ENCODE measurements at places on chromosomes 6 and 20.

DNA sequence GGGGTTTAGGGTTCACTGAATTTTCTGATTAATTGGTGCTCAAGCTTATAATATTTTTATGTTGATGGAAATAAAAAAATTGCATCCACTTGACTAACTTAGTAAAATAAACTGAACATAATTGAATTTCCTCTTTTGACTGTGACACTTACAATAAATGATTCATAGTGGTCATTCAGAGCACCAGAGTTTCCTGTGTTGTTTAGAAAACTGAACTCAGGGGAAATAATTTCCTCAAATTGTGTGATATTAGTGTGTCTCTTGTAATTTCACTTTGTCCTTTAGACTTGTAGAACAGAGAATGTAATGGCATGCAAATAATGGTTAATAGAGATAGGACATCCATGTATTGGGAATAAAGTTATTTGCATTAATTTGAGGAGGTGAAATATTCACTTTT is 319.7 kb upstream of the MAN1A1 start:
- DNase-seq: no peak

DNA sequence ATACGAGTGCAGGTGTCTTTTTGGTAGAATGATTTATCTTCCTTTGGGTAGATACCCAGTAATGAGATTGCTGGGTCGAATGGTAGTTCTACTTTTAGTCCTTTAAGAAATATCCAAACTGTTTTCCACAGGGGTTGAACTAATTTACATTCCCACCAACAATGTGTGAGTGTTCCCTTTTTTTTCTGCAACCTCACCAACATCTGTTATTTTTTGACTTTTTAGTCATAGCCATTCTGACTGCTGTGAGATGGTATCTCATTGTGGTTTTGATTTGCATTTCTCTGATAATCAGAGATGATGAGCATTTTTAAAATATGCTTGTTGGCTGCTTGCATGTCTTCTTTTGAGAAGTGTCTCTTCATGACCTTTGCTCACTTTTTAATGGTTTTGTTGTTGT is 1.9 kb upstream of the ZNF831 start:
- no peak for DNase-seq

DNA sequence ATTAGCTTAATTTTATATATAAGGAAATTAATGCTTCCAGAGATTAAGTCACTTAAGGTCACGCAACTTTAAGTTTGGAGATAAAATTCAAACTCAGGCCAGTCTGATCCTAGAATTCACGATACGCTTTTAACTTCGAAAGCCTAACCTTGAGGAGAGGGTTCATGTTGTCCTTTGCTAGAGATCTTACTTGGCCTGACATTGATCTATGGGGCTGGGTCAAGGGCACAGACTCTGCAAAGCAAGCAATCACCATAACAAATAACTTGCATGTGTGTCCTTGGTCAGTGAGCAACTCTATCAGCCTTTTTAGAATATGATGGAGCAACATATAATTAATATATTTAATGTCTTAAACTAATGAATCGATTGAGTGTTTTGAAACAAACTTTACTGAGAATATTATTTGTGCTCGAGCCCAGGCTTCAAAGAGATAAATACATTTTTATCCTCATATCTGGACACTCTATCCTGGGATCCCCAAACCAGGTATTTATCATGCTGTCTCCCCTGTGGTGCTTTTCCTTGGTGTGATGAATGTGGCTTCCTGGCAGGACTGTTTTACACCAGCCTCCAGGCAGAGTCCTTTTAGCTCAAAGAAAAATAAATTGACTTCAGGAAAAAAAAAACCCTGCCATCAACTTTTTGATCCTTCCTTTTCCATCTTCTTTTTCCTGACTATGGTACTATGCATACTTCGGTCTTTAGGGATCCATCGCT is 29.1 kb downstream of the RPS12 start:
- DNase-seq: no peak

DNA sequence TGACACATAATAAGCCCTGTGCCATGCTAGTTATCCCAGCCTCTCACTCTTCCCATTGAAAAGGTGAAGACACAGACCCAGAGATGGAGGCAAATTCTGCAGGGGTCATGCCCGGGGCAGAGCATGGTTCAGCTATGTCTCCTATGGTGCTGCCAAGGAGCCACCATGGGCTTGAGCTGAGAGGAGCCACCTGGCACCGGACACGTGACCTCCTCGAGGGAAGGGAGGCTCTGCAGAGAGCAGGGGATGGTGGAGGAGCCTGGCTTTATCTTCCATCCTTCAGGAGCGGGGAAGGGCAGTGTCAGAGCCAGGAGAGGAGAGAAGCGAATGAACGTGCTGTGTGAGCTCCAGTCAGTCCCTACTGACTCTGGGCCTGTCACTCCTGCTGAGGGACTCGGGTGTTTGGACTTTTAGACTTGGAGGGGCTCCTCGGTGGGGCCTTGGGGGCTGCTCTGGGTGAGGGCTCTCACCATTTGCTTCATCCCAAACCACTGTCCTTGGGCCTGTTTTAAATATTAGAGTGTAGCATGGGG is 11.1 kb upstream of the CCN5 start:
- DNase-seq: no peak

- no peak for DNase-seq
Measured at GRCh38 chr6:106286746-106287145, 38.8 kb downstream of the ATG5 start.

- no peak for DNase-seq
Measured at GRCh38 chr20:58765780-58766179, 73.2 kb downstream of the NPEPL1 start.

DNA sequence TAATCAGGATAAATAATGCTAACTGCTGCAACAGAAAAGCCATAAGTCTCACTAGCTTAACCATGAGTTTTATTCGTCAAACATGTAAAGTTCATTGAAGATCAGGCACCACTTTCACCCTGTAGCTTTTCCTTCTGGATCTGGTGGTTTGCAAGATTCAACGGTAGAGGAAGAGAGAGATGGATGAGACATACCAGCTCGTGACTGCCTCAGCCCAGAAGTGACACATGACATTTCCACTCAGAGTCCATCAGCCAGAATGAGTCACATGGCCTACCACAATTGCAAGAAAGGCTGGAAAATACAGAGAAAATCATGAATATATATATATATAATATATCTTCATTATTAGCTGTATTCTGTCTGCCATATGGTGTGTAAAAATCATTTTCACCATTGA is 29.0 kb downstream of the SPTLC3 start:
- no peak for DNase-seq

DNA sequence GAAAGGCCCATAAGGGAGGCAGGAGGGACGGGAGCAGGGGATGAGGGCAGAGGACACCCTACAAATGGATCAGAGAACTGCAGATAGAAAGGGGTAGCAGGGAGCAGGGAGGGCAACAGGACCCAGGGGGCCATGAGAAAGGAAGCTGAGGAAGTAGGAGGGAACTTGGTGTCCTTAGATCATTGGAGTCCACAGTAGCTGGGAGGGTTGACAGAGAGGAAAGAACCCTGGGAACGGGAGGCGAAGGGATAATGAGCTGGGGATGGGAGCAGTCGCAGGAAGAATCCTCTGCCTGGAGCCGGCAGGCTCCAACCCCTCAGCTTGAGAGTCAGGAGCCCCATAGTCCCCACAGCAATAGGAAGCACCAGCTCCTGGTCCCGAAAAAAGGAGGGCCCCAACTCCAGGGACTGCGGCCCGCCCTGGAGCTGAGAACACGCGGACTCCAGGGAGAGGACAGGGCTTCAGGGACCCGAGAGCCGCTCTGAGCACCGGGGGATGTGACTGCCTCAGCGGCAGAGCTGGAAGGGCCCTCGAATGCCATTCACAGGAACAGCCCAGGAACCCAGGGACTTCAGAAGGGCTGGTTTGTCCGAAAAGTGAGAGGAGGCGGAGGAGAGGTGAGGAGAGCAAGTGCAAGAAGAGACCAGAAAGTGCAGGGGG is 32.7 kb downstream of the HLA-A start:
- no peak for DNase-seq

DNA sequence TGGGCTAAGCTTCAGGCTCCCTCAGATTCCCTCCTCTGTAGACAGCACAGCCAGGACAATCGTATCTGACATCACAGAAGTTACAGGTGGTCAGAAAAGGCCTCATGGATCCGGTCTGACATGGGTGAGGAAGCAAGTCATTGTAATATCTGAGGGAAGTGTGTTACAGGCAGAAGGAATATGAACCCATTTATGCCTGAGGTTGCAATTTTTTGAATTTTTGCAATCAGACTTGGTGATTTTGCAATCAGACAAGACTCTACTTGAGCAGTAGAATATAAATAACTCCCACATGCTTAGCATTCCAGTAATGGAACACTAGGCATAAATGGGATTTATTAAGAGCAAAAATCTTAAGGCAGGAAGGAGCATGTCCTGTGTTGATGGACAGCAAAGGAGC is 52.1 kb downstream of the CBLN4 start:
- DNase-seq: no peak

- no peak for DNase-seq
Measured at GRCh38 chr6:16921399-16922110, 160.3 kb upstream of the ATXN1 start.

DNA sequence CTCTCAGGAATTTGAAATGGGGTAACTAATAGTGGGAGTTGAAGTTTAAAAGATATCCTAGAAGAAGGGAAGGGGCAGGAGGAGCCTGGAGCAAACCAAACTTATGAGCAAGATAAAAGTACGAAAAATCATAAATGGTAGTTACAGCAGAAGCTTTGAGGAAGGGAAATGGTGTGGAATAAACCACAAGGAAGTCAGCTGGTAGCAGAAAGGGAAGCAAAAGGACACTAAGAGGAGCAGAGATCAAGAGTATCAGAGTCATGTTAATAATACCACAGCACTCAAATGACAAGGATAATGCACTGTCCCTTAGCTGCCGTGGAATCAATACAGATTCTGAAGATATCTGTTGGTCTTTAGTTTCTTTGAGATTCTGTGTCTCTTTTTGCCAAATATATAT is 44.9 kb upstream of the CCDC28A start:
- no peak for DNase-seq
